ENCODE measurements at places on chromosomes 2 and 18.

DNA sequence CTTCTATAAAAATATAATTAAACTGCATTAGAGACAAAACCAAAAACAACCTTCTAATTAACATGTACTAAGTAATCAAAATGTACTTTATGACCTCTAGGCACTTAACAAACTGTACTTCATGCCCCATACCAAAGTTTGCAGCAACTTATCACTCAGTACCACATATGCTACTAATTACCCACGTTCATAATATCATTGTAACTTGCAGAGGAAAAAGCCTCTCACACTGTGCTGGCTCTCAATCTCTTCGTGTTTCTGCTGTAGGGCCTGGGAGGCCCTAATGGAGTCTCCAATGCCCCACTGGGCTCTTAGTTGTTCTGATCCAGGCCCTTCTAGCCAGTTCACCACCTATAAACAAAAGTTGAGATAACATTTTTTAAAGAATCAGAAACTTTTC, 82.1 kb upstream of the CCDC141 start:
- DNase-seq, result no peak

DNA sequence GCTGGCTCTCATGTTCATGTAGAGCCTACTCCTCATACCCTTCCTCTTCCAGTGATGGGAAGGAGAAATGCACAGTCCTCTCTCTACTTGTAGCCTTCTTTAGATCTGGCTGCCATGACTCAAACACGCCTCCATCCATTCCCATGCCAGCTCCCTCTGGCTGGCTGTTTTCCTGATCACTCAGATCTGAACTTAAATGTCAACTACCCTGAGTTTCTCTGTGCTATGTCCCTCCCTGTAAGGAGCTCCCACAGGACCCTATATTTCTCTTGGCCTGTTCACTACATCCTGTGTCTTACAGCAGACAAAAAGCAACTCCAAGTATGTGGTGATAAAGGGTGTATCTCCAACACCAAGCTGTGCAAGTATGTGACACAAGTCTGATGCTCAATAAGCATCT, 152.4 kb downstream of the TCF4 start:
- DNase-seq, result no peak

- DNase-seq, result no peak
Measured at GRCh38 chr2:62222674-62223073, 26.8 kb downstream of the B3GNT2 start.

DNA sequence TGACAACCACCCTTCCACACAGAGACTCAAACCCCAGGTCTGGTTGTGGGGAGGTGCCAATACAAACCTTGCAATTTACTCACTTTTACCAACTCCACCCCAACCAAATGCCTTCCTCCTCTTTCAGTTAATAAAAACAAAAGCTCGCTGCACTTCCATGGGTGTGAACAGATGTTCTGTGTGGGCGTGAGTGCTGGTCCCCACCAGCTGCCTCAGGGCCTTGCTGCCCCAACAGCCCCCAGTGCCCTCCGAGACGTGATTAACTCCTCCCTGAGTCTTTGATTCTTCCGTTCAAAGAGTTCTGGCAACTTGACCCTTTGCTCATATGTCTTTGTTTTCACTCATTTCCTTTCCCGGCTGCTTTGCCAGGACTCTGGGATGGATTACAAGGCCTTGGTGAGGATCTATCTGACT, 258.9 kb upstream of the CXCR4 start:
- no peak for DNase-seq

DNA sequence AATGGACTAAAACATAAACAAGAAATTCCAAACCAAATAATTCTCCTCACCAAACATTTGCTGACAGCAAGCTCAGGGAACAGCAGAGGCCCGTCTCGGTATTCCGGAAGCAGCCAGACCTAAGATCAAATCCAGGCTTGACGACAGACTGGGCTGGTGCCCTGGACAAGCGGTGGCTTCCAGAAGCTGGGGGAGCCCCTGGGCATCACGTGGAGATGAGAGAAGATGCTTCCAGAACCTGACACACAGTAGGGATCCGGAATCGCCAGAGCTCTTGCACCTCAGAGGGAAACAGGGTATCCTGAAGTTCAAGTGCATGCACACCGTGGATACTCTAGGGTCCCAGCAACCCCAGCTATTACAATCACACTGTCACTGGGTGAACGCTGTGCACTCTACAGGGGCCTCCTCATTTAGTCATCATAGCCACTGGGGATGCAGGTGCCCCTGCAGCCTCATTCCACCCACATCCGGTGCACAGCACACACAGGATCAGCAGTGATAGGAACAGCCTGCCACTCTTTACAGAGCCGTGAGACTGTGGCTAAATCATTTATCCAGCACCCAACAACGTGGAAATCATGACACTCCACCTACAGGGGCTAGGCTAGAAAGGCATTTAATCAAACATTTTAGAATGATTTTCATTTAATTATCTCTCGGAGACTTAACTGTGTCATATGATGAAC, 102.6 kb downstream of the HDAC4 start:
- peak; percentile 74 for DNase-seq

GRCh38 chr18:62030091-62030985, 137.5 kb upstream of the RNF152 start:
- DNase-seq, result no peak

GRCh38 chr2:217732992-217733391, 269.8 kb downstream of the TNS1 start:
- no peak for DNase-seq

DNA sequence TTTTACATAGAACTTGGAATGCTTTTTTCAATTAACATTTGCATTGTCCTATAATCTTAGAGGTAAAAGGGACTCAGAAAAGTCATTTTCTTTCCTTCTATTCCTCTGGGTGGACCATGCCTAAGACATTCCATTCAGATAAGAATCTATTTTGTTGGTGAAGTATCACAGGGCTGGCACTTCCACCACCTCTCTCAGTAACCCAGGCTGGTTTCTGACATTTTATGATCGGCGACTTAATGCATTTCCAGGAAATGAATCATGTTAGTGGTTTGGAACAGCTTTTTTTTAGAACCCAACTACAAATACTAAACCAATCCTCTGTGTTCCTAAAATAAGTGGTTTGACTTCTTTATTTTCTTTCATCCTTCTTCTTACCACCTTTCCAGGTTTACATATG, 27.0 kb downstream of the GAD1 start:
- DNase-seq, result no peak

GRCh38 chr18:5106730-5107129, 90.3 kb downstream of the AKAIN1 start:
- DNase-seq, result no peak

DNA sequence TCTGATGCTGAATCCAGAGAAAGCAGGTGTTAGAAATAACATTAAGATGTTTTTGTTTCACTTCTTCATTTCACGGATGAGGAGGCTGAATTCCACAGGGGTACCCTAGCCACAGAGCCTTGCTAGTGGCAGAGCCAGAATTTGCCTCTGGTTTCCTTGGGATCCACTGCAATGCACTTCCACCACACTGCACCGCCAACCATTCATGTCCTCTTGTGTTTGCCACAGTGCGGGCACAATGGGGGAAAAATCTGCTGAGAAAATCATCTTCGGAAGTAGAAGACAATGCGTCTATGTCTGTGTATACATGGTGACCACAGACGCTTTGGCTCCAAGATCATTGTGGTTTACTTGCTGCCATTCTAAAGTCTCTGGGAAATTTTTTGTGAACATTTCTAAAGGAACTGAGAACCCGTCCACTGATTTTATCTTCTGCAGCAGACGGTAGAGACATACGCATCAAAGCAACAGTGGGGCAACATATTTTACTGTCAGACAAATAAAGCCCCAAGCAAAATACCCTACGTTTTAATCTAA, 14.9 kb downstream of the ICOS start:
- no peak for DNase-seq

GRCh38 chr2:172782506-172783164, 47.0 kb downstream of the RAPGEF4 start:
- DNase-seq, result no peak

All from stimulated activated effector memory CD8-positive, alpha-beta T cell treated with anti-CD3 and anti-CD28 coated beads, Interleukin-12 subunit alpha, Interleukin-12 subunit beta, amount 100 ng/mL, for 72 hours (primary cell).